ENCODE measurements at places on chromosomes 3 and 15.
A peak's percentile ranks its signal among the peaks of the same experiment; 100 is the strongest.

DNA sequence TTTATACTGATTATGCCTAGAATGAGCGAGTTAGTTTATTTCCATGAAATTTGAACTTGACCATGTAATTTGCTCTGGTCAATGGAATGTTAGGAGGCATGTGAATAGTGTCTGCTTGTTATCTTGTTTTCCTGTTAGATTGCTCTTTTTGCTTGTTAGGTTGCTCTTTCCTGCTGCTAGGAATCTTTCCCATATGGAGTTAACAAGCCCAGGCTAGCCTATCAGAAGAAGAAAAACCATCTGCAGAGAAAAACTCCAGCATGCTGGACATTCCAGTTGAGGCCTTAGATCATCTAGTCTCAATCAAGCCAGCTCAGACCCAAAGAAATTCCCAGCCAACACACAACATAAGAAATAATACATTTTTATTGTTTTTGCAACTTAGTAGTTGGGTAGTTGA, 470.2 kb upstream of the AGTR1 start:
- no peak for DNase-seq

- DNase-seq: no peak
Observed at GRCh38 chr15:60970246-60971170, 258.6 kb downstream of the RORA start.

GRCh38 chr3:57169872-57170623, 4.9 kb upstream of the IL17RD start:
- peak; percentile 78 for DNase-seq

GRCh38 chr3:159538507-159538906, 450.1 kb upstream of the IL12A start:
- DNase-seq: no peak

DNA sequence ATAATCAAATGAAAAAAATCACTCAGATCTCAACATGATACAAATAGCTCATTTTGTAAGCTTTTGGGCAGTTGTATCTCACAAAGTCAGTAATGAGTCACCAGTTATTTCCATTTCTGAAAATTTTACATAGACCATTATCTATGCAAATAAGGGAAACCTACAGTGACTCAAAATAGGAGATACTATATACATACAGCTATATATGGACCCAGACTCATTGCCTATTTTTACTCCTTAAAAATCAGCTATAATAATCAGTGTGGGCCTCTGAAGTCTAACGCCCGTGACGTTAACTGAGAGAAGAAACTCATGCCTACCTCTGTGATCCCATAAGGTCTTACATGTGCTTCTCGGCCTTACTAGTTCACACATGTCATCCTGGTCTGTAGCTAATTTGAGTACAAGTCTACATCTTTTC, 31.6 kb downstream of the LRIG1 start:
- DNase-seq: no peak

DNA sequence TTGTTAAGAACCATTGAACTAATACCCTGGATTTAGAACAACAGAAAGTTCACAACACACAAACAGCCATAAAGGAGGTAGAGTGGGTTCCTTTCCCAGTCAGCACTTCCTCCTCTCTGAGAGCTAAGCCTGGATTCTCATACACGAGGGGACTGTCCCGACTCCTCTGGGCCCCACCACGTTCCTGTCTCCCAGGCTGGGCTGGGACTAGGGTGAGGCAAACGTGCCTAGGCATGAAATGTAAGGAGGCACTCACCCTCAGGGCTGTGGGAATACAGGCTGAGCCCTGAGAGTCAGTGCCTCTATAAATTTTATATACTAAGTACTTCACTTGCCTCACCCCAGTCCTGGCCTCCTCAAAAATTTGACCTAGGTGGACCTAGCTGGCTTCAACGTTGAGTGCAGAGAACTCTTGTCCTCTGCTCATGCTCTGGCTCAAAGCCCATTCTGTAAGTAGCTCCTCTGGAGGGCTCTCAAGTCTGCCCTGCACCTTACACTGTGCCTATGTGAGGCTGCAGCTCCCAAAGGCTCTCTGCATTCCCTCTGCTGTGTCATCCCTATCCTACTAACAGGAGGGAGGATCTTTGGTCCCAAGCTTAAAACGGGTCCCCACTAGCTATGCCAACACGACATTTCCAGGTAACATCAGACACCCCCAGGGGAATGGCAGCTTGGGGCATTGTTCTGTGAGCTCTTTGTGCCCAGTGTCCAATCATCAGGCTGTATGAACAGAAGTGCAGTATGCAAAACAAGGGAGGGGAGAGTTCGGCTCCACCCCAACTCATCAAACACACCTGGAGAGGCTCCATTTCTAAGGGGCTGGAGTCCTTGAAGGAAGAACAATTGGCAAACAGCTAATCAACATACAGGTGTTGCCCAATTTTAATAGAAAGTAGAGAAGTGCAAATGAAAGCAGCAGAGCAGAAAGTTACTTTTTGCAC, 233.2 kb downstream of the RPLP1 start:
- DNase-seq: no peak

DNA sequence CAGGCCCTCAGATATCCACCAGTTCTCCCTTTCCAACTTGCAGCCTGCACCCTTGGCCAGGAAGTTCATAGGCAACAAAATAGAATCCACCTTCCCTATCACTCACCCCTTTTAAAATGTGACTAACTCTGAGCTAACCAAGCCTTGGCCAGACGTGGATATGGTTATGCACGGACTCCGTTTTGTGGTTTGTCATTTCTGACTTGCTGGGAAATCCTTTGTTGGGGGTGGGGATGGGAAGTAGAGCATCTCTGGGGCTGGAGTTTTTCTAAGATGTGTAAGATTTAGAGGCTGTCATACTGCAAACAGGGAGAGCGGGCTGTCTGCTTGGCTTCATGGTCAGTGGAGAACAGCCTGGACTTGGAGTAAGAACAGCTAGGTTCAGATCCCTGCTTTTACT, 62.6 kb downstream of the SMAD3 start:
- DNase-seq: peak; percentile 55

- no peak for DNase-seq
Observed at GRCh38 chr3:7964899-7965298, 536.7 kb upstream of the LMCD1 start.

GRCh38 chr15:79519628-79520027, 87.5 kb downstream of the MINAR1 start:
- no peak for DNase-seq
